ENCODE measurements at places on chromosomes 16 and 17.

GRCh38 chr17:77456951-77457548 lies 316.3 kb downstream of the SEC14L1 start:
- DNase-seq, result no peak

DNA sequence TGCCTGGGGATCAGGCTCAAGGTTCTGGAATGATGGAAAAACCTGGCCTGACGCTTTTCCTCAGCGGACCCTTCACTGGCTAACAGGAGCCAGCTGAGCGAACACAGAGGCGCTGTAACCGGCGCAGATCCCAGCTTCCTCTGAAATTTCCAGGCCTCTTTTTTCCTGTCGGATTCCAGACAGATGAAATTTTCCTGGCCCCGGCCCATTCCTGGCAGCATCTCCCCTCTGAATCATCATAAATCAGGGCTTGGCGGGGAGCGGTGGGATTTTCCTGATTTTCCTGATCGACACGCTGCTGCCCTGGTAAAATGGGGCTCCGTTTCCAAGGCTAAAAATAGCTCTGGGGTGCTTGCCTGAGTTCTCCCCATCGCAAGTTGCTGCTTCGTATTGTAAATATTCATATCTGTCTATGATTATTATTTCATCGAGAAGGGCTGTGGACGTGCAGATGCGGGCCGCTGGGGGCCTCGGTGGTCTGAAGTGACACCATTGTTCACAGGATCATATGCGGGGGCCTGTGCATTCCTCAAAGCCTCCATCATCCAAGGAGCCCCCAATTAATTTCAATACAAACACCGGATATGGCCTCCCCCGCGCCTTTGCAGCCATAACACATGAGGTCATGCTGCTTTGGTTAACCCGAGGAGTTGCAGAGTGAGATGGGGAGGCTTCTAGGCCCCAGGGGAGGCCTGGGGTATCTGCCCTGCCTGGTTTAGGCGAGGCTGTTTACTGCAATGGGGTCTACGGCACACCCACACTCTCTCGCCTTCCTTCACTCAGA lies 45.8 kb upstream of the ETV4 start:
- DNase-seq, result no peak

DNA sequence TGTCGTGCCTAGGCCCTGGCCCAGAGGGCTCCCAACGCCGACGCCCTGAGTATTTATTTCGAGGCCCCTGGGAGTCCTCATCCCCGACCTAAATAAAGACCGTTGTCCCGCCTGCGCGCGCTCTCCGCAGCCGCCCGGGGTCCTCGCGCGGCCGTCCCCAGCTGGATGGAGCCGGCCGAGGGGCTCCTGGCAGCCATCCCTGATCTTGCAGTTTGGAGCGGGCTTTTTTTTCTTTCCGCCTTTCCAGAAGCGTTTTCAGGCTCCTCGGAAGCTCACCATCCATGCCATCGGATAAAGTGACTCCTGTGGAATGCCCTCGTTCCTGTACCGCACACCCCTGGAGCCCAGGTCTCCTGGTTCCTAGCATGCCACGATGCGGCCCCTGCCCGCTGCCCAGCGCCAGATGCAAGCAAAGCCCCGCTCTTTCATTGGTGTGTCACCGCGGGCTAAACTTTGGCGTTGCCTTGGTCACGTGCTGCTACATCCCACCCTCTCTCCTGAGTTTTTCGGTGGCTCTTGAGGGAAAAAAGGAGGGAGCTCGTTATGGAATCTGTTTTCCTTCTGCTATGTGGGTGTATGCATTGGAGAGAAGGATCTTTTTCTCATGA lies 716 bp downstream of the TMEM94 start:
- DNase-seq, result no peak

DNA sequence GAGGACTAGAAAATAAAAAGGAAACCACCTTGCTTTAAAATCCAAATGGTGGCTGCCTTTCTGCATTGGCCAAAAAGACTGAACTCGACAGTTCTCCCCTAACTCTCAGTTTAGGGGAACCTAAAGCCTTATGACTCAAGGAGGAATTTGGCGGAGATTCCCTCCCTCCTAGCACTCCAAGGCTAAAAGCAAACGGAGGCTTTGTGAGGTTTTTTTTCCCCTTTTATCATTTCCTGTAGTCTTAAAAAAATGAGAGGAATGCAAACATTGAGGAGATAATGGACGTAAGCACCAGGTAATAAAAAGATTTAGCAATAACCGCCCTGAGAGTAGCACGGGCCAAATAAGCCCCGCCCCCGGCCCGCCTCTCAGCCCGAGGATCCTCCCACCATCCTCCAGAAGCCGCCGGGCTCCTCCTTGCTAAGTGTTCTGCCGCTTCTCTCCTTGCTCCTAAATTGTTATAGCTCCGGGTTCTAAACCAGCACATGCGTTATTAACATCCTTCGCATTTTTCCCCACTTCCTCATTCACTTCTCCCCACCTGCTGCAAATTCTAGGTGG lies 5.8 kb upstream of the KIFC3 start:
- DNase-seq, result no peak

DNA sequence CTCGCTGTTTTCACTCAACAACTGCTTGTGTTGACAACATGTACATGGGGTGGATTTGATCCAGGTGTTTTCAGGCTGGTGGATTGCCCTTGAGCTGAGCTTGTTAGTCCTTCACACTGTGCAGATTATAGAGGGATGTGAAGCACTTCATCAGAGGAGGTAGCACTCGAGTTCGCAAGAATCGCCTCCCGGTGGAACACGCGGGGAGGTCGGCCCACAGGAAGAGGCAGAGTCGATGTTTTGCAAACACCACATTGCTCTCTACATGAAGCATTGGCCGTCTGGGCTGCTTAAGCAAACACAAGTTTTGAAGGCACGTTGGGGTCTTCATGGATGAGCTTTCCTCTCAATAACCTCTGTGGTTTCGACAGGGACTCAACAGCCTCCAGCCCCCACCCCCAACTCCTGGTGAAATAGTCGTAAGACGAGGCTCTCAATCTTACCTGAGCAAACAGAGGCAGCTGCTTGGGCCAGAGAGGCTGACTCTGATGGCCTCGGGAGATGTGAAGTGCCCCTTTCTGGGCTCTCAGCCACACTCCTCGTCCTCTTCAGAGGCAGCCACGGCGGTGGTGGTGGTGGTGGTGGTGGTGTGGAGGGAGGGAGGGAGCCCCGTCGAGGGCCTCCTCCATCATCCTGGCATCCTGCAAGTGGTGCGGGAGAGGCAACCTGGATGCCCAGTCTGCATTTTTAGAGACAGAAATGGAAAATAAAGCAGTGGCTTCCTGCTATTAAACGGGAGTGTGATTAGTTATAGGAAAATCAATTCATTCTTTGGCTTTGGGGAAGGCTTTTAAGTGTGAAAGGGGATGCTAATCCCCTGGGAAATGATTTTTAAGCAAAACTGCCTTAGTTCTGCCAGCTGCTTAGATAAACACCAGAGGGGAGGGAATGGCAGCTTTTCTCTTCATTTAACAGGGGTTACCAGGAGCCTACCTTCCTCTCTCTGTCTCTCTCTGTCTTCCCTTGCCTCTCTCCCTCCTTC lies 552.5 kb upstream of the EEF2KMT start:
- DNase-seq, result no peak

- DNase-seq, result no peak
These were observed 893 bp upstream of the ODF4 start for GRCh38 chr17:8338753-8339140.

- no peak for DNase-seq
These were observed 230.3 kb downstream of the ENGASE start for GRCh38 chr17:79304884-79305283.

DNA sequence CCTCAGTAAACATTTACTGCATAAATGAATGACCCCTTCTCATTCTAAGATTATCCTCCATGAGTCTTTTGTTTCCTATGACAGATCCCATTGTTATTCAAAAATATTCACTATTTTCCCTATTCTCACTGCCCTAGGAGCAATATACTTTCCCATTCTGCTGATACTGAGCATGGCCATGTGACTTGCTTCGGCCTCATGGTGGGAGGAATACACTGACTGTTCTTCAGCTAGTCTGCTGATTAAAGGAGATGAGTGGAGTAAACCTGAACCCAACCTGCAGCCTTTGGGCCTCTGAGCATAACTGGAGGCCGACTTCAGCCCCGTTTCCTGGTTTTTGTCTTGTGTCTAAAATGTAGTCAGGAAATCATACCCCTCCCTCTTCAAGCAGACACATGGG lies 531.8 kb upstream of the SALL1 start:
- no peak for DNase-seq

DNA sequence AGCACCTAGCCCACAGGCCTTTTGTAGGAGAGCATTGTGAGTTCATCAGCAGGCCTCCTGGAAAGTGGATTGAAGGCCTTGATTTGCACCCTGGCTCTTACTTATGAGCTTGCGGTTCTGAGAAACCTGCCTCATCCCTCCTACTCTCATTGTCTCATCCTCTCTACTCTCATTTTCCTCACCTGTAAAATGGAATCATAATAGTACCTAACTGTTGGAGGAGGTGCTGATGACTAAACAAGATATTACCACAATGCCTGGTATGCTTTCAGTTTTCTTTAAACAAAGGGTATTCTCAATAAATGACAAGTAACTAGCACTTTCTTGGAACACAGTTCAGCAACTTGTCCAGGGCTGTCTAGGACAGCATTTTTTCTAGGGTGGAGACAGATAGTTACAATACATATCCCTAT lies 243.1 kb upstream of the MAF start:
- DNase-seq, result no peak

- DNase-seq, result no peak
These were observed 25.4 kb downstream of the SLC39A11 start for GRCh38 chr17:73067075-73067474.

DNA sequence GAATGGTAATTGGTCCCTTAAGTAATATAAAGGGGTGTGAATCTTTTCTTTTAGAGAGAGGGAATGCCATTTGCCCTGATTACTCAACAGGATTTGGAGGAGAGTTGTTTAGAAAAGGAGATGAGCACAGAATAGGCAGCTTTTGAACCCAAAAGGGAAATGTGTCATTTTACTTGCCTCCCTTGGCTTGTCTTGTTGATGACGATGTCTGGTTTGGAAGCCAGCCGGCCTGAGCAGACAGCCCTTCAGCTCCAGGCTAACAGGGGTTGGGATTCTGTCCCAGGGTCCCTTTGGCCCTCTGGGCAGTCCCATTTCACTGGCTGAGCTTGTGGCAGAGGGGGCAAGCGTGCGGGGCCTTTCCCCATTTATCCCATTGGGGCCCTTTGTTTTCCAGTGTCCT lies 22.3 kb upstream of the PRKAR1A start:
- no peak for DNase-seq

DNA sequence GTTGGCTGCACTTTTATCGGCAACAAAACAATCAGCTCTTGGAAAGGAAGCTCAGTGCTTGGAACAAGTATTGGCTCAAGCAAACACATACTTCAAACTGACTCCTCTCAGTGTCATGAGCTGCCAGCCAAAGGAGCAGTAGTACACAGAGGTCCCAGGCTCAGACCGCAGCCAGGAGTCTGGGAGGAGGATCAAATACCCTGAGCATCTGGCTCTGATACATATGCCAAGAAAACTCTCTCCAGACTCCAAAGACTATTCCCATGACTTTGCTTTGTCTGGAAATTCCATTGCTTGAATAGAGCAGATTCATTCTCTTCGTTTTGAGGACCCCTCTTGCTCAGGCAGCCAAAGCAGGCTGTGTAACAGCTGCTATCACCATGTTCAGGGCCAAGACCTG lies 501.6 kb upstream of the PSMD7 start:
- no peak for DNase-seq

- DNase-seq, result no peak
These were observed 700 bp downstream of the MFAP4 start for GRCh38 chr17:19386051-19386929.

DNA sequence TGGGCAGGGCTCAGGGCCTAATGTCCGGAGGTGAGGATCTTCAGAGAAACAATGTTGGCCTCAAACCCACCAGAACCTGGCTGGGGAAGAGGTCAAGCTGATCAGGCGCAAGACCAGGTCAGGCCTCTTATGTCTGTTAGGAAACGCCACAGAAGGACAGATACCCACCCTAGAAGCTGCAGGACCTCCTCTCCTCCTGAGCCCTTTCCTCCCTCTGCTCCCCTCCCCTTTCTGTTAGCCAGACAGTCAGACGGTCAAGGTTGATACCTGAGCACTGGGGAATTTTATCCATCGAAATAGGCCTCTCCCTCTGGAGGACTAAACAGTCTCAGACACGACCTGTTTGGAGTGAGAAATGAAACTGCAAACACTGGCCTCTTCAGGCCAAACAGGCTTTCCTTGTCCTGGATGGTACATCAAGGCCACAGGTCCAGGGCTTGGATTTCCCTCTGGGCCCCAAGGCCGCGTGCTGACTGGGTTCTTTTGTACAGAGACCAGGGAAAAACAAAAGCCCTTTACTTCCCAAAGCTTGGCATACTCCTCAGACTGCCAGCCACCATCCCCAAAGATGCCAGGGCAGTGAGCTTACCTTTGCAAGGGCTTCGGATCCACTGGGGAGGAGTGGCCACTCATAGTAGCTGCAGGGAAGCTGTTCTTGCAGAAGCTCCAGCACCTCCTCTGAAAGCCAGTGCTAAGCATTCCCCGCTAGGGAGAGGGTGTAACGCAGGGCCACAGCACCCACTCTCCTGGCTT lies 135.8 kb downstream of the CCDC182 start:
- no peak for DNase-seq

DNA sequence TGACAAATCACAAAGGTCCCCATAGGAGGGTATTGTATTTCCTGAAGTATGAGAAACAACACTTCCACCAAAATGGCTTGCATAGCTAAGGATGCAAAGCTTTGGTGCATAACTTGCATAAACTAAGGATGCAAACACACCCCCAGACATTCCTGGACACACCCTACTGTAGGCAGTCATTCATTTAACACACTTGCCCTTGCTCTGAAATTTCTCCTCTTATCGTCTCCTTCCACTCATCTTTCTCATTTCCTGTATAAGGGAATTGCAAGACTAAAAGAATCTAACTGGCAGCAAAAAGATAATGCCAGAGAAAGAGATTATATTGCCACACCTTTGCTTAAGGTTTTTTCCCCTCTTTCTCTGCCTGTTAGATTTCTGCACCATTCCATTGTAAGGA lies 28.3 kb downstream of the CHD9 start:
- no peak for DNase-seq

- no peak for DNase-seq
These were observed 180.2 kb upstream of the CHMP6 start for GRCh38 chr17:80811181-80812105.

DNA sequence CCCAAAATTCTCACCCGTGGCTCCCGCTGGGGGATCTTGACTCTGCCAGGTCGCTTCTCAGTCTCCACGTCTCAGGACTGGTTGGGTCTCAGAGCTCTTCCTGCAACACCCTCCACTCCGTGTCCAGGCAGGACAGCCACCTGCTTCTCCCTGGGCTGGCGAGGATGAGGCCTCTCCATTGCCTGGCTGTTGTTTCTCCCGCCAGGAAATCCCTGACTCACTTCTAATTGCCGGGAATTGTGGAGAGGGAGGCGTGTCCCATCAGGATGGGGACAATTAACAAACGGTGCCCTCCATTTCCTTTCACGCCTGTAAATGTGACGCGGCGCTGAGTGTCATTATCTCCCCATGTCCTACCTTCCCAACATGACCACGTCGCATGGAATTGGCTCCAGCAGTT lies 204.5 kb downstream of the RBFOX3 start:
- DNase-seq, result no peak

GRCh38 chr17:2215616-2216364 lies 87.8 kb downstream of the SMG6 start:
- no peak for DNase-seq

GRCh38 chr17:29579866-29580771 lies 9.3 kb downstream of the GIT1 start:
- DNase-seq, result no peak

- no peak for DNase-seq
These were observed 63.0 kb upstream of the PVALEF start for GRCh38 chr17:81102352-81102751.

All from NCI-H1417 treated with DMSO at 0.1 percent for 48 hours (cell line).